ENCODE measurements at places on chromosomes 6 and 20.

DNA sequence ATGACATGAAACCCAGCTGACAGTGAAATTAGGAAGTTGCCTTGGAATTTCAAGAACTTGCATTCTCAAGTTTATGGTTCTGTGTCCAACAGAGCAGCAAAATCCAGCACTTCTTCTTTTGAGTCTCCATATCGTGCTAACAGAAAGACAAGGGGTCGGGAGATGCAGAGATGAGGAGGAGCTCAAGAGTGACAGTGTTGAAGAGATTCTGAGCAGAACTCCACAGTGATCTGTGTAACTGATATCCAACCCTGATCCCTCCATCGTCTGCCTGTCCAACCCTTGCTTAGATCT is 21.2 kb upstream of the BTN1A1 start:
- no peak for DNase-seq

DNA sequence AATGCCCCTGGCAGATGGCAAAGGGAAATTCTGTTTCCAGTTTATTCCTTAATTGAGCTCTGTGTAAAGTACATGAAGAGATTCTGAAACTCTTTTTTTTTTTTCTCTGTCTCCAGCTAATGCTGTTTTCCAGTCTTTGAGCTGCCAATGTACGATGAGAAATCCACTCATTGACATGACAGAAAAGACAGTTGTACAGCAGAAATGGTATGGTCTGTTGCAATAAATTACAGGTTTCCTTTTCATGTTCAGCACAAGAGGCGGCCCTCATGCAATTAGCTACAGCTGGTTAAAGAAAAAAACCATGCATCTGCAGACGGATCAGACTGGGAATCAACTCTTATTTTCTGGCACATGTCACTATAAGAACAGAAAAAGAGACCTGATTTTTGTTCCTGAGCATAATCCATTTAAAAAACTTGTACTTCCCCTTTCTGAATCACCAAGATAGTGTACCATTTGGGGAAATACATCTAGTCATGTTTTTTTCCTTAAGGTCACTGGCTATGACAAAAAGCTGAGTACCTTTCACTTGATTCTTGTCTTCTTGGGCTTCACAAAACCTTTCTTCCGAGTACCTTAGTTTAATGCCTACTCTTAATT is 289.8 kb upstream of the PREP start:
- DNase-seq = no peak

DNA sequence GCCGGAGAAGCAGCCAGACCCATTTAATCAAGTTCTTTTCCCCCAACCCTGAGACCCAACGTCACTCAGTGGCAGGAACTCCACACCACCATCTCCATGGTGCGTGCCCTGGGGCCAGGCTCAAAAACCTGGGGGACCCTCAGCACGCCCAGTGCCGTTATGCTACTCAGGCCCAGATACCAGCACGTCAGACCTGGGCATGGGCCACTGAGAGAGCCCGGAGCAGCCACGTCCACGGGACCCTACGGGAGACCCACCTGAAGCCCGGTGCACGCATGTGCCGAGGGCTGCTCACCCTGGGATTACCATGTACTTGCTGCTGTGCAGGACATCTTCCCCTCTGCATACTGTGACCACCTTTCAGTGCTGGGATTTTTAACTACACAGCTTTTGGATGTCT is 13.8 kb downstream of the SLC2A4RG start:
- no peak for DNase-seq

- no peak for DNase-seq
Measured at GRCh38 chr6:26331218-26332073, 33.6 kb upstream of the BTN3A2 start.

GRCh38 chr20:51592564-51592963 is 50.0 kb upstream of the NFATC2 start:
- no peak for DNase-seq

DNA sequence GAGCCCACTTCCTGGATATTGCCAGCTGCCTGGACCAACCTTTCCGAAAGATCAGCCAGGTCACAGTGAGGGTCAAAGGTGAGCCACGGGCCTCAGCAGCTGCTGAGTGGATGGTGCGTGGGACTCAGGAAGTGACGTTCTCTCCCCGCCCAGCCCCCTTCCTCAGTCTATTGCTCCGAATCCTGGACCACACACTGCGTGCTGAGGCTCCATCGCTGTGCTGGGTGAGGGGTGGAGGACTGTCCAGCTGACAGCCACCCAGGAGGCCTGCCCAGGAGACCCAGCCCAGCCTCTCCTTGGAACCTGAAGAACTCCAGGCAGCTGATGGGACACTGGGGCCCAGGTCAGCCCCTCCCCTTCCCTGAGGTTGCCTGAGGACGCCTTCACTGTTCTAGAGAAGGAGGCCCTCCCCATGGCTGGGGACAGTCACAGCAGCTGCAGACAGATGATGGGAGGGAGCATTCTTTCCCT is 94.4 kb upstream of the CD93 start:
- no peak for DNase-seq

GRCh38 chr20:45293041-45294002 is 13.3 kb upstream of the RBPJL start:
- peak; percentile 76 for DNase-seq

GRCh38 chr6:83073615-83074014 is 6.1 kb downstream of the DOP1A start:
- no peak for DNase-seq

- DNase-seq = no peak
Measured at GRCh38 chr6:139161817-139162284, 27.0 kb downstream of the HECA start.

GRCh38 chr6:6915813-6916547 is 191.8 kb upstream of the RREB1 start:
- DNase-seq = peak; percentile 83

GRCh38 chr6:13427801-13428582 is 59.4 kb downstream of the GFOD1 start:
- DNase-seq = peak; percentile 31

DNA sequence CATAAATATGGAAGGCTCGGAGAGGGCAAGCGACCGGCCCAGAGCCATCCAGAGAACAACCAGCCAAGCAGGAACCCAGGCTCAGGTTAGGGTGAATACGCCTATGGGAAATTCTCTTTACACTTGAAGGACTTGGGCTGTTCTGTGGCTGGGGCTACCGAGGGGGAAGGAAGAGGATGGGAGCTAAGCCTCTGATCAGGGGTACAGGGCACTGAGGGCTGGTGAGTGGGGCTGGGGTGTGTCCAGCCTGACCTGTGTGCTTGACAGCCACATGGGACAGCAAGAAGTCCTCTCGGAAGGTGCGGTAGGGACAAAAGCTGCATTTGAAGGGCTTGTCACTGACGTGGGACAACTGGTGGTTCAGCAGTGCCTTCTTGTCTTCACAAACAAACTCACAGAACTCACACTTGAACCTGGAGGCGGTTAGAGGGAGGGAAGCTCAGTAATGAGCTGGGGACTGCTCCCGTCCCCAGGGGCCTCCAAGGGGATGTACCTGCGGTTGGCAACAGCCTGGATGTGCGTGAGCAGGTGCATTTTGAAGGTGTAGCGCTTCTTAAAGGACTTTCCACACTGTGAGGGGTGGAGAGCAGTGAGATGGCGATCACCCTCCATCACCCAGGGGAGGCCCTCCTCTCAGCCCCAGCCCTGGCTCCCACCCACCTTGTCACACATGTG is 11.9 kb downstream of the ZNF335 start:
- DNase-seq = no peak

GRCh38 chr20:57061051-57061900 is 205.2 kb downstream of the BMP7 start:
- DNase-seq = no peak

DNA sequence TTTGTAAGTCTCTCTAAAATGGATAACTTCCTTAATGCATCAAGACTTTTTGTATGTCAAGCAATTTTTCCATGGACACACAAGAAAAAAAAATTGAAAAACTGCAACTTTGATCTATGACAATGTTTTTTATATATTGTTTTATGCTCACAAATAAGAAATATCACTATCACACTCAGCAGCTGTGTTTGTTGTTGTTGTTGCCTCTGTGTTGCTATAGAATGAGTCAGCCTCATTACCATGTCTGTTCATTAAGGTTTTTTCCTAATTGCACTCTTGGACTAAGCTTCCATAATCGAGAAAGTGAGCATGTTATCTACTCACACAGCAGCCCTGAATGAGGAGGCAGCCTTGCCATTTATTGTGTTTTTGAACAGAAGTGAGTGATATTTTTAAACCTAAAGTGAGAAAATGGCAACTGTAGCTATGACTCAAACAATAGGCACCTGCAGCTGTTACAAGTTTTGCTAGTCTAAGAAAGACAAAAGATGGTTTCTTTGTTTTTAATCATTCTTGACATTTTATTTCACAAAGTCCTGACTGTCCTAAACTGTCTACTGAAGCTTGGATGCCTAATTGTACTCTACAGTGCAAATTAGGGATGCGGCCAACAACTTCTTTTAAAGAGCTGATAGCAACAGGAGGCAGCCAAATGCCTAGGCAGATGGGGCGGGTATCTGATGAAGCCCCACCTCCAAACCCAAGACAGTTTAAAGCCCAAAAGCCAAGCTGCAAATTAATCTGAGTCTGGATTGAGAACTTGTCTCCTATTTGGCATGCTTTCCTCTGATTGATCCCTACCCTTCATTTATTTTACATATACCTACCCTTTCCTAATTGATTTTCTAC is 77.9 kb upstream of the DOK5 start:
- no peak for DNase-seq

- no peak for DNase-seq
Measured at GRCh38 chr6:163679753-163680152, 265.2 kb downstream of the QKI start.

DNA sequence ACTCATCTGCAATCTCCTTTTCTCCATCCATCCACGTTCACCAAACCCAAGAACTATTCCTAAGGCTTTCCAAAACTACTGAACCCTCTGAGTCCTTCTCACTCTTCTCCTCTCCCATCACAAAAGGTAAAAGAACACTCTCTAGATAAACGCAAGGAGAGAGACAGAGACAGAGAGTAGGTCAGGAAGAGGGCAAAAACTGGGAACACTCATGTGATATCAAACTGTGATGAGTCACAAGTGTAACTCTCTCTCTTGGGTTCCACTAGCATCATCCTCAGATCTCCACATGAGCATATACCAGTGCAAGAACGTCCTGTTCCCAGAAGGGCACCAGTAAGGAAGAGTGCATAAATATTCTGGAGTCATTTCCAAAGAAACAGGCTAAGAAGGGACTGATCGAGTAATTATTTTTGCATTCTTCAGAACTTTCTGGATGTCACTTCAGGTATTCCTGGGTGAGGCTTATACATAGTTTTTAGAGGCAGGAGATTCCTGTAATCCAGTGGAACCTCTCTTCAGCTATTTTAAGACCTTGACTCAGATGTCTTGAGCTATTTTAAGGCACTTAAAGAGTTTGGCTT is 47.3 kb upstream of the STXBP5 start:
- DNase-seq = no peak

DNA sequence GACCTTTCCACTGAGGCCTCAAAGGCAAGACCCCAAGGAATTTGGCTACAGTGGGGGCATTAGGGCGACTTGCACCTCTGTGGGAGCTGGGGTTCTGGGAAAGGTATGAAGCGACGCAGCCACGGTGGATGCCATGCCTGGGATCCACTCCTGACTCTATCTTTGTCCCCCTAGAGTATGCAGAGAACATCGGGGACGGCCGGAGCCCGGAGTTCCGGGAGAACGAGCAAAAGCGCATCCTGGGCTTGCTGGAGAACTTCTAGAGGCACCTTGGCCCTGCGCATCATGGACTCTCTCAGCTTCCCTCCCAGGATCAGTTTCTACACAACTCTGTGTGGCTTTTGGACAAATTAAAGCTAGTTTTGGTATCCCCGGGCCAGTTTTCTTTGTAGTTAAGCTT is 31.2 kb upstream of the VSTM2L start:
- no peak for DNase-seq

- DNase-seq = no peak
Measured at GRCh38 chr20:48025661-48026060, 240.4 kb upstream of the SULF2 start.

DNA sequence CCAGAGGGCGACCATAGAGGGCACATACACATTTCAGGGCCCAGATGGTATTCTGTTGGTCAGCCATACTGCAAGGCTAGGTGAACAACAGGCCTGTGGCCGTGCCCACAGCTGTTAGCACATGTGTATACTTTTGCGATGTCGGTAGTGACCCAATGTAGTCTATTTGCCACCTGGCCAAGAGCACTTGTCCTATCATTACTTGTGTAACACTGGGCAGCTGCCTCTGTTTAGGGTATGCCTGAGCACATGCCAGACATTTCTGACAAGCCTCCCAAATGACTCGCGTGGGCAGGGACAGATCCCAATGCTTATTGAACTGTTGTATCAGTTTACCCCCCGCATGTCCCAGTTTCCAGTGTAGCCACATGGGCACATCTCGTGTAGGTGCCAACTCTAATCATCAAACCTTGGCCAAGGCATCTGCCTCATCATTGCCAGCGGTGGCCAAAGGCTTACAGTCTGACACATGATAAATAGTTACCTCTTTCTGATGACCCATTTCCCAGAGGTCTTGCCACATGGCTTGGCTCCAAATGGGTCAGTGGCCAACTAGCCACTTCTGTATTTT is 74.4 kb upstream of the FBXL4 start:
- no peak for DNase-seq

DNA sequence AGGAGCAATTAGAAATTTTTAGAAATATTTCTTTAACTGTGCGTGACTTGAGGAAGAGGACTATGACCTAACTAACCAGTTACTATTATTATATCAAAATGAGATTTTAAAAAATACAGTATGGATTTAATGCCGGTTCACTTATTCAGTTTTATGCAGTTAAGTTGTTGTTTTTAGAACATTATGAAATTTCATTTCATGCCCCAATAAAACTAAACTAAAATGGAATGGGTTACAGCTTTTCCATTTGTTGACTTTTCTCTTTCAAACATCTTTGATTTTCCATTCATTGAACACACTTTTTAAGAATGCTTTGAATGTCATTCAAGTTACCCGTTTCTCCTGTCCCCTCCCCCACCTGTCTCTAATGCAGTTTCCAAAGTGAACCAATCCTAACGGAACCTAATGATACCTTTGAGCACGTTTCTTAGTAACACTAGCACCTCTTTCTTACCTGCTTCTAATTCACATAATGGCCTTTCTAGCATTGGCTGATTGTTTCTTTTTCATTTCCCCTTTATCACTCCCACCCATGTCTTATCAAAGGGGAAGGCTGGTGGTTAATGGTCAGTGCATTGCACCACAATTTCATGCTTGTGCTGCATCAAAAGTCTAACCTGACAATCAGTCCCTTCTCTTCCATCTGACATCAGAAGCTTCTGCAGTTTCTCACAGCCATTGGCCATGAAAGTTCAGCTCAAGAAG is 262.2 kb upstream of the TAB2 start:
- no peak for DNase-seq

- no peak for DNase-seq
Measured at GRCh38 chr6:72505446-72505845, 116.4 kb upstream of the KCNQ5 start.

DNA sequence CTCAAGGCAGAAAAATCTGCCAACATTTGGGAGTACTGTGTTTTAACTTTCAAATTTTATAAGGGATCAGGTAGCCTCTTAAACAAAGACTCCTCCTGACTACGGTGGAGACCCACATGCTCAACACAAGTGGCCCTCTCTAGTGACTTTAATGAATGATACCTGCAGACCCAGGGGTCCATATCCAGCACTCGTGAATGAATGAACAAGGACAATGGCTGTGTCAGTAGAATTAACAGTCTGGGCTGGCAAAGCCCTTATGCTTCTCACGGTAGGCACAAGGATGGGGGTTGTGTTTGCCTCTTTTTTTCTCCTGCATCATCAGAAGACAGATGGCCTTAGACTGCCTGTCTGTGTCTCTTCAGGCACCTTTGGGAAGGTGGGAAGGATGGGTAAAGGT is 112.6 kb upstream of the TRAF3IP2 start:
- no peak for DNase-seq

- no peak for DNase-seq
Measured at GRCh38 chr6:104837158-104837557, 22.6 kb downstream of the HACE1 start.

GRCh38 chr20:38353316-38353715 is 7.0 kb downstream of the LBP start:
- no peak for DNase-seq
